ENCODE measurements at places on chromosomes 4 and X. TPM values are rescaled to one million over a fixed set of nuclear protein-coding genes. Genes with fewer than 3 reads are reported as not detected.

TEX11 gene
- total RNA-seq = not detected

GRCh38 chrX:25277574-25277973 lies 261.8 kb upstream of the ARX start:
- DNase-seq = no peak

GRCh38 chrX:103480526-103480925 lies 38.8 kb downstream of the RAB40A start:
- no peak for DNase-seq

- no peak for DNase-seq
Observed at GRCh38 chr4:64737026-64737853, 328.0 kb upstream of the TECRL start.

- no peak for DNase-seq
Observed at GRCh38 chrX:96692890-96693289, 8.2 kb downstream of the DIAPH2 start.

- DNase-seq = peak; percentile 59
Observed at GRCh38 chr4:186669159-186669731, 54.4 kb downstream of the FAT1 start.

NOP14 gene
- total RNA-seq = 30.0 TPM

DNA sequence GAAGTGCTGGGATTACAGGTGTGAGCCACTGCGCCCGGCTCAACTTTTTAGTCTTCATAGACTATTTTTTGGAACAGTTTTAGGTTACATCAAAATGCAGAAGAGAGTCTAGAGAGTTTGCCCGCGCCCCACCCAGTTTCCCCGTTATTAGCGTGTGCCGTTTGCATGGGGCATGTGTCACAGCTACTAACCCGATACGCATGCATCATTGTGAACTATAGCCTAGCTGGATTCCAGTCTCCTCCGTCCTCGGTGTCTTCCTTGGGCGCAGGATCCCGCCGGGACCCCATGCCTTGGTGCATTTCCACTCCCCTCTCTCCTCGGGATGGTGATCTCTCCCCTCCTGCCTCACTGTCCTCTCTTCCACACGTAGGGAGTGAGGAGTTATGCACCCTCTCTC lies 85.5 kb upstream of the ADRA2C start:
- no peak for DNase-seq

HSFX4 gene
- not detected for total RNA-seq

DNA sequence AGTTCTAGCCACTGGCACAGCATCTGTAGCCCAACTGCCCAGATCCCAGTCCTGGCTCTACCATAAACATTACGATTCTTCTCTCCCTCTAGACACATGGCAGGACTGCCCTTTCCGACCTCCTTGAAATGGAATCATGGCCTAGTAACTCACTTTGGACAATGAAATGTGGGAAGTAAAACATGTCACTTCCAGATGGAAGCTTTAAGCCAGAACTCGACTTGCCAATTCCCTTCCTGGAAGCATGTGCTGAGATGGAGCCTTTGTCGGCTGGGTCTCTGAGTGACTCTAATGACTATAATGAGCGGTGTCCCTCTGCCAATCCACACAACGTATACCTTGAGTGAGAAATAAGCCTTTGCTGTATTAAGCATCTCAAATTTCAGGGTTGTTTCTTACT lies 34.7 kb downstream of the SH3RF1 start:
- DNase-seq = no peak

SMAD1 gene
- total RNA-seq = 30.4 TPM

SCML2 gene
- 0.88 TPM for total RNA-seq

GRCh38 chrX:121161501-121161933 lies 114.1 kb downstream of the GLUD2 start:
- DNase-seq = no peak

ZNF674 gene
- total RNA-seq = 4.7 TPM

DNA sequence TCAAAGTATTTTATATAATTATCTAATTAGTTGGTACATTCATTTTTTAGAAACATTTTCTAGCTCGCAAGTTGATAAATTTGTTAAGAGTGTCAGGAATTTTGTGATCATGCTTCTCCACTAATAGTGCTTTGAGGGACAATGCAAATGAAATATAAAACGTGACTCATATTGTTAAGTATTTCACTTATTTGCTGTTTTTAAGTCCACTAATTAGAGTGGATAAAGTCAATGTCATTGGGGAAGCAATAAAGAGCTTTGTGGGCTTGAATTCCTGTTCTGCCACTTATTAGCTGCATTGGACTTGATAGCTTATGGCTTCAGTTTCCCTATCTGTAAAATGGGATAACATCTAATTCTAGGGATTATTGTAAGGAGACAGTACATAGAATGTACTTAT lies 26.5 kb upstream of the ANAPC4 start:
- no peak for DNase-seq

- DNase-seq = no peak
Observed at GRCh38 chrX:120791013-120791643, 84.5 kb downstream of the CT47B1 start.

CT83 gene
- total RNA-seq = not detected

DNA sequence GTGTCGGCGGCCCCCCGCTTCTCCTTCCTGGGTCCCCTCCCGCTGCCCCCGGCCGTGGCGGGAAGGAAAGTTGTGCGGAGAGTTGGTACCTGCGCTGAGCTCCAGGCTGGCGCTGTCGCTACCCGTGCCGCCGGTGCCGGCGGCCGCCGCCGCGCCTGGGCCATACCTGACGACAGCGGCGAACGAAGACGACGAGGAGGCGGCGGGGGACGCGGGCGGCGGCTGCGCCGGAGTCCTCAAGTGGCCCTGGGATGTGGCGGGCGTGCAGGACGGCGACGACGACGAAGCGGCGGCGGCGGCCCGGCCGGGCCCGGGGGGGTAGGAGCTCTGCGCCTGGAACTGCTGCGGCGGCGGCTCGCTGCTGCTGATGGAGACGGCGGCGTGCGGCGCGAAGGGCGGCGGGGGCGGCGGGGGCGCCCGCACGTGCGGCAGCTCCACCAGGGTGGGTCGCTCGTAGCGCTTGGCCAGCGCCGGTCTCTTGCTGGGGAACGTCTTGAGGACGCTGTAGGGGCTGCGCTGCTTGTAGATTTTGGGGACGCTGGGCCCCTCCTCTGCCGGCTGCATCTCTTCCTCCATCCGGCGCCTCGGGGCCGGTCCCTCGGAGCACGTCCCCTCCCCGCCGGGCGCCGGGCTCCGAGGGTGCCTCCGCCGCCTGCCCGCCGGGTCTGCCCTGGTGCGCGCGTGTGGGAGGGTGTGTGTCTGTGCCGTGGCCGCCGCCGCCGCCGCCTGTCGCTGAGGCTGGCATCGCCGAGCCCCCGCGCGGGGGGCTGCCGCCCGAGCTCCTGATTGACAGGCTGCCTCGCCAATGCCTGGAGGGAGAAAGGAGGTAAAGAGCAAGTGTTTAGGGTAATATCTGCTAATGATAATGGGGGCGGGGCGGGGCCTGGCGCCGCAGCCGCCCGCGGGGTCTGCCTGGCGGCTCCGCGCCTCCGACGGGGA lies 618 bp downstream of the BEND4 start:
- DNase-seq = no peak

DNA sequence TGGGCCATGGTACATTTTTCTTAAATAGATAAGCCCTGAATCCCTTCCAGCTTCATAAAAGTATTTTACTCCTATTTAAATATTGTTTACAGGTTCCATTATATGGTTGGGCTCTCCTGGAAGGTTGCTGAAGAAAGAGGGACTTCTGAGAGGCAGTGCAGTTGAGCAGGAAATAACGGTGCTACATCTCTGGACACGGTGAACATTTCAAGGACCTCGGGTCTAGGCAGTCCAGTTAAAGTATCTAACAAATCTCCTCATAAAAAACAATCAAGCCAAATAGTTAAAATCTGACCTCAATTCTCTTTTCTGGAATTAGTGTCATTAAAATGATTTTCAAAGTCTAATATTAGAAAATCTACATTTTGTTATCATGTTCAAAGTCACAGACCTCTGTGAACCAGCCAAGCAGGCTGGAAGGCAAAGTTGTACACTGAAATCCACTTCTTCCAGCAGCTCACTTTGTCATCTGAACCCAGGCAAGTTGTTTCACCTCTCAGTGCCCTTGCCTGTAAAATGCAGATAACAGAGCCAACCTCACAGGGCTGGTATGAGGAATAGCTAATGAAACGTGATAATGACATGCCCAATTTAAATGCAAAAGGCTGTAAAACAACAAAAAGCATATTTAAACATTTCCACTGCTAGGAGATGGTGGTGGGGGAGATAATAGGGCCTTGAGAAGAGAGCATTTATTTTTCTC lies 267.0 kb upstream of the KLF3 start:
- no peak for DNase-seq

DNA sequence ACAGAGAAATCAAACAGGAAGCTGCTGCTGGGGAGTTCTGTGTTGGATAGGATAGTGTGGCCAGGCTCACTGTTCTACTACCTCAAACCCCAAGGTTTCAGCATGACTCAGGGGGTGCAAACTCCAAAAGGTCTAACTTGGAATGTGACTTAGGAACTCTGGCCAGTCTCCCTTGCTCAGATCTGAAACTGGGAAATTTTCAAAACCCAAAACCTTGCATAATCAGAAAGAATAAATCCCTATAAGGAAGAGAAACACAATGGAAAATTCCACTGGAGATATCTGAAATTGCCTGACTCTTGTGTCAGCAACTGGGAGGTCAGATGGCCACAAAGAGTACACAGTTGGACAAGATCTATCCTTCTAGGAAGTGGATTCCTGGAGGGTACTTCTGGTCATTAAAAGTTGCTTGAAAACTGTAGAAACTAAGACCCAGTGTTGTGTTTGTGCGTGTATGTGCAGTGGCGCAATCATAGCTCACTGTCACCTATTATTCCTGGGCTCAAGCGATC lies 58.0 kb downstream of the PPEF2 start:
- DNase-seq = peak; percentile 79

SMPX gene
- not detected for total RNA-seq

DNA sequence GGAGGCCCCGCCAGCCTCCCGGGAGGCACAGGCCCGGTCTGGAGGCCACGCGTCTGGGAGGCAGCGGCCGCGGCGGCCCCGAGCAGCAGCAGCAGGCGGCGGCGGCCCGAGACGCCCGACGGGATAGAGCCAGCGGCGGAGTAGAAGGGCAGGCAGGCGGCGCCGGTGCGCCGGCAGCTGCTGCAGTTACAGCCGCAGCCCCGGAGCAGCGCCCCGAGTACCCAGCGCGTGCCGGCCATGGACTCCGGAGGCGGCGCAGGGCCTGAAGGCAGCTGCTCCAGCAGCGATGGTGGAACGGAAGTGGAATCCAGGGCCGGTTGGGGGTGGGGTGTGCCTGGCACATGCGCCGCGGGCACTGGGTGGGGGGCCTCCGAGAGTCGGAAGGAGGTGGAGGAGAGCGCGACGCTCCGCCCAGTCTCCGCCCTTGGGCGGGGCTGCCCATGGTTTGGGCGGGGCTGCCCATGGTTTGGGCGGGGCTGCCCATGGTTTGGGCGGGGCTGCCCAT lies at the start of gene GRSF1:
TSS of gene GRSF1 (minus strand) at position 302 of the 505 bp plus-strand sequence. CDS start at position 239, 63 bp downstream.
- DNase-seq = peak; percentile 98

- DNase-seq = no peak
Observed at GRCh38 chr4:74670583-74670982, 123.7 kb downstream of the BTC start.

MOSPD2 gene
- 29.0 TPM for total RNA-seq

EDA2R gene
- 13.4 TPM for total RNA-seq

SLC10A4 gene
- not detected for total RNA-seq

DNA sequence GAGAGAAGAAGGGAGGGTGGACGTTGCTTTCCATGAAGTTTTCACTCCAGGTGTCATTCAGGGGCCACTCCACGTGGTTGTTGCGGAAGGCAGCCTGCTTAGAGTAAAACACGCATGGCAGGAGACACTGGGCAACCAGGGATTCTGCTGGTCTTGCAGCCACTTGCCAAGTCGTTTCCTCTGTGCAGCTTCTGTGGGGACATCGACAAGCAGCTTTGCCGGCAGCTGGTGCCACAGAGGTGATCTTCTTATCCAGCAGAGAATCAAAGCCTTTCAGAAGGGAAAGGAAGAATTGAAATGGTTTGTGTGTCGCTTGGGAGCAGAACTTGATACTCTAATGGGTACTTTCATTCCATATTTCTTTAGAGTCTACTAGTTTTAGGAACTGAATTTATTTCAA lies 867.1 kb upstream of the TENM3 start:
- DNase-seq = no peak

DNA sequence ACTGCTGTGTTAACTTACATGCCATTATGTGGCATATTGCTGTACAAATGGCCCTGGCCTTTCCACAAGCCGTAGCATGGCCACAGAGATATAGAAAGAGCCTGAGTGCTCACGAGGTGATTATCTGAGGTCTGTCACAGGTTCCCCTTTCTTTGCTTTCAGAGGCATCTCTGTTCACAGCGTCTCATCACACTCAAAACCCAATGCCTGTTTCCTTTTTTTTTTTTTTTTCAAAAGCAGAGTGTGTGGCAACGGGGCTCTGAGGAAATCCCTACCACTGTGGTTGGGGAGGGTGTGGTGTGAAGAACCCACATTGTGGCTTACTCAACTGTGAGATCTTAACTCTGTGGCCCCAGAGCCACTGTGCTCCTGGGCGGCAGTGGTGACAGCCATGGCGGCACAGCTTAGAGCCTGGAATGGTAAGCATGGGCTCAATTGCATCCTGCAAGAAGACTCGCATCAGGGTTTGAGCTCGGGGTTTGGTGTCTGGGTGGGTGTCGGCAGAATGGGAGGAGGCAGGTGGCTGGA lies 30.8 kb downstream of the RTL5 start:
- DNase-seq = no peak

DNA sequence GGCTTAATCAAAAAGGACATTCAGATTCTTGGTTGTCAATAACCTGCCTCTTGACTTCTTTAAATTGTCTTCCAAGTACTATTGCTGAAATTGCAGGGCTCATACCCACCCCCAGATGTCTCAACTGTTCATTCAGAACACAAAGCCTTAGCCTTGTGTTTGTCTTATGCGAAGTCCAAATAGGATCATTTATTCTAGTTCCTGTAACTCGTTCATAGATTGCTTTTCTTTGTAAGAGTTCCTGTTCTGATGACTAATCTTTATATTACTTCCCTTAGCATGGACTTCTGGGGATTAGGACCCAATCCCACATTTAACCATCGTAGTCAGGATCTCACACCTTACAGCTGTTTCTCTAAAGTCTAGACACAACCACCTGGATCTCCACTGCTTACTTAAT lies 226.0 kb downstream of the VEGFC start:
- no peak for DNase-seq

DNA sequence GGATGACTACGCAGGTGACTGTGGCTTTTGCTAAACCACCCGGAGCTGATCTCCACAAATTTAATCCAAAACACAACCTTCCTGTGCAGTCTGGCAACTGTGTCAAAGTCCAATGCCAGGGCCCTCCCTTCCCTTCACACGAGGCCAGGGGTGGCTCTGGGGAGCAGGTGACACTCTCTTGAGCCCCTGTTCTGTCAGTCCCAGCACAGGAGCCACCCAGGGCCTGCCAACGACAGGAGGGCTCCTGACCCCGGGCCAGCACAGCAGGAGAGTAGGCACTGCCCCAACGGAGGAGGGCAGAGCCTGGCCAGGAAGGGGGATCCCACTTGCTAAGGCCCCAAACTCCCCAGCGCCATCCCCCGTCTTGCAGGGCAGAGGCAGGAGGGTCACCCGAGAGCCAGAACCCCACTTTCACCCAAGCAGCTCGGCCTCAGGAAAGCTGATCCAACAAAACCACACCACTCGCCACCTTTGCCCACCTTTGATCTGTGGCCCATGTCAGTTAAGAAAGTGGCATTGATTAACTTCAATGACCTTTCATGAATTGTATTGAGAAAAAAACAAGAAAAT lies 44.7 kb downstream of the FAM53A start:
- DNase-seq = no peak

GRCh38 chrX:112865464-112866025 lies 24.9 kb upstream of the AMOT start:
- DNase-seq = no peak

GRCh38 chrX:11430271-11430670 lies 137.1 kb downstream of the AMELX start:
- no peak for DNase-seq

Measured in osteoblast (primary cell).